ENCODE measurements at places on chromosomes 3 and 15. TPM values are rescaled to one million over a fixed set of nuclear protein-coding genes. Genes with fewer than 3 reads are reported as not detected.

- no peak for DNase-seq
Observed at GRCh38 chr3:52279596-52279995, 1.1 kb upstream of the WDR82 start.

DNA sequence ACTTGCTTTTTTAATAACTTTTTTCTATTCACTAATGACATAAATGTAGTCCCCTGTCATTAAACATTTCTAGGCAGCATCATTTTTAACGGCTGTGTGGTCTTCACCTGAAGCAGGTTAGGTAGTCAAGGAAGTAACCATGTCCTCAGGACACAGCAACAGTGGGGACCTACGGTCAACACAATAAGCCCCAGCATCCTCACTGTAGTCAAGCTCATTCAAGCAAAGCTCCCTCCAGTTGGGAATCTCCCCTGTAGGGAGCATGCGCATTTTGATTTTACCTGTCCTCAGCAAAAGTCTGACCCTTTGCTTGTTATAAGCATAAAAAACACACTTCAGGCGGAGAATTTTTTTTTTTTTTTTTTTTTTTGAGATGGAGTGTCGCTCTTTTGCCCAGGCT lies 151.4 kb downstream of the SHQ1 start:
- no peak for DNase-seq

- no peak for DNase-seq
Observed at GRCh38 chr3:124439603-124440002, 290.6 kb upstream of the UMPS start.

- DNase-seq, result no peak
Observed at GRCh38 chr3:19183584-19183983, 35.3 kb downstream of the KCNH8 start.

DNA sequence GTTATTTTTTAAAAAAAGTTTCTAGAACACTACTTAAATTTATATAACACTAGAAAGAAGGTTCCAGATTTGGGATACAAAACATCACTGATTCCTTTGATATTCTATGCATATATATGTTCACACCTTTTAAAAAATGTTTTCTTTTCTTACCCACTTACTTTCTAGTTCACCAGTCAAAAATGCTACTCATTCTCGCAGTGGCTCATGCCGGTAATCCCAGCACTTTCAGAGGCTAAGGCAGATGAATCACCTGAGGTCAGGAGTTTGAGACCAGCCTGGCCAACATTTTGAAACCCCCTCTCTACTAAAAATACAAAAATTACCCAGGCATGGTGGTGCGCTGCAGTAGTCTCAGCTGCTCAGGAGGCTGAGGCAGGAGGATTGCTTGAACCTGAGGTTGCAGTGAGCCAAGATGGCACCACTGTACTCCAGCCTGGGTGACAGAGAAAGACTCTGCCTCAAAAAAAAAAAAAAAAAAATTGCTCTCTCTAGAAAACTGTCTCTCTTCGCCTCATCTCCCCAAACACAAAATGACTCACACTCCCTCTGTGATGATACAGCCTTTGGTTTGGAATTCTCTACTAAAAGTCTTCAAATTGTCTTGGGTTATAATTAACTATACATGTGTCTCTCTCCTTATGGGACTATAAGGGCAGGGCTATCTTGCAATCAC lies 52.6 kb upstream of the TGFBR2 start:
- no peak for DNase-seq

DNA sequence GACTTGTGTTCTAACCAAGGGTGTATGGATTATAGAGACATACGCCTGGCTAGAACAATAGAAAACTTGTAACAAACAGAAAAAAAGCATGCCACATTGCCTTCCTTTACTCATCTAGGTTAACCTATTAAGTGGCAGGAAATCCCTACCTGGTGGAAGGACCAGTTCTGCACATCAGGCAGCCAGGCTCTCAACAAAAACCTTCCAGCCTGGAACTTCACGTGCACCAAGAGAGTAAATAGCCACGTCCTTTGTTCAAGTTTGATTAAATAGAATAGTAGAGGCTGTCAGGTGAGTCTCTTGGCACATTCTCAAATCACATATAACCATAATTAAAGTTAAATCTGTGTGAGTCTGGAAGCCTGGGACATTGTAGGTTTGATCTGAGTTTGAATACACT lies 85.0 kb upstream of the DPH6 start:
- DNase-seq, result no peak

- no peak for DNase-seq
Observed at GRCh38 chr3:168581771-168582225, 486.1 kb upstream of the GOLIM4 start.

GRCh38 chr3:46449755-46450552 lies 14.8 kb downstream of the LTF start:
- DNase-seq, result no peak

- DNase-seq, result no peak
Observed at GRCh38 chr3:64666171-64666588, 21.6 kb downstream of the ADAMTS9 start.

DNA sequence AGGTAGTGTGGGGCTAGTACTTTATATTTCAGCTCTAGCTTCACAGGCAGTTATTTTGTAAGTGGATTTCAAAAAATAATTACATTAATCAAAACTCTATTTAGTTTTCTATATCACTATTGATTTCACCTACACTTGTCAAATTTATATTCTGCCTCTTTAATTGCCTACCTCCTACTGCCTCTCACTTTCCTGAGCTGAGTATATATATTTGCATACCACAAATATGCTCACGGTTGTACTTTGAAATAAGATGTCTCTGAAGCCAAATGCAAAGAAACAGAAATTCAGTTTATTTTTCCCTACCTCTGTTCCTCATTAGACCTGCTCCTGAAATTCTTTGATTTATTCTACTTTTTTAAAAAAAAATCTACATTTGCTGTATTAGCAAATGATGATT lies 309.3 kb upstream of the TGFBR2 start:
- no peak for DNase-seq

GRCh38 chr15:31369727-31370126 lies 43.1 kb downstream of the KLF13 start:
- DNase-seq, result no peak

- no peak for DNase-seq
Observed at GRCh38 chr3:125035217-125035616, 20.6 kb downstream of the HEG1 start.

DNA sequence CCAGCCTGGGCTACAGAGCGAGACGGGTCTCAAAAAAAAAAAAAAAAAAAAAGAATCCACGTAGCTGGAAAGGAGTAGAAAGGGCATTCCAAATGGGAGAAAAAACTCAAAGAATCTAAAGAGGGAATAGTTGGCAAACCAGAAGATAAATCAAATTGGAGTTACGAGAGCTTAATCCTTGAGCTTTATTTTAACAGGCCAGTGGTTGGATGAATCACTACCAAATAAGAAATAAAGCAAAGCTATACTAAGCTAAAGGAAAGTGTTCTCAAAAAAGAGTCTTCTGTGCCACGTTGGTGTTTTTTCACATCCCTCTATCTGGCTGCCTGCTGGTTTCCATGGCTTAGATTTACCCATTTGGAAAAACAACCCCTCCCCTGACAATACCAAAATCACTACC lies 14.0 kb downstream of the VGLL4 start:
- DNase-seq, result no peak

DNA sequence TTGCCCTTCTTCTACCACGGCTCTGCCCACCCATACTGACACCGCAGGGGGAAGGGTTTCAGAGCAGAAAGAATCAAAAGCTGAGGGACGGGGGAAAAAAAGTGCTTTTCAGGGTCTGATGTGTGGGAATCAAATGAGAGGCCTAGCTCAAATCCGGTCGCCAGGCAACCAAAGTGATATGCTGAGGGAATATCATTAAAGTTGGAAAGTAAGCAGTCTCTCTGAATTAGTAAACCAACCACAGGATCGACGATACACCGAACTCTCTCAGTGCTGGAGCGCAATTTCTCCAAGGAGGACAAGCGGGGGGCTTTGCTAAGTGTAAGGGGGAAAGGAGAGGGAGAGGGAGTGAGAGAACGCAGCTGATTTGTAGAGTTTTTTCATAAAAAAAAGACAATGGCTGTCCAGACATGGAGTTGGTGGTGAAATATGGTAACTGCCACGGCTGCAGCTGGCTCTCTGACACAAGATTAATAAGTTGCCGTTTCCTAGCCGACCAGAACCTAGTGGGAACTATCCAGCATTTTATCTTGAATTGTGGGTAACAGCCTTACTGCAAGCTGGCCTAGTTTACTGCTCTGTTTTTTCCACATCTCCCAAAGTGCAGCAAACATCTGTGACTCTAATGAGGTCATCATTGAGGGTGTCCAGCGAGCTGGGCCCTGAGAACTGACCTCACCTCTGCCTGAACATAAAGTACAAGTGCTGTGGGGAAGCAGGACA lies 530.2 kb downstream of the SOX2 start:
- peak; percentile 74 for DNase-seq

DNA sequence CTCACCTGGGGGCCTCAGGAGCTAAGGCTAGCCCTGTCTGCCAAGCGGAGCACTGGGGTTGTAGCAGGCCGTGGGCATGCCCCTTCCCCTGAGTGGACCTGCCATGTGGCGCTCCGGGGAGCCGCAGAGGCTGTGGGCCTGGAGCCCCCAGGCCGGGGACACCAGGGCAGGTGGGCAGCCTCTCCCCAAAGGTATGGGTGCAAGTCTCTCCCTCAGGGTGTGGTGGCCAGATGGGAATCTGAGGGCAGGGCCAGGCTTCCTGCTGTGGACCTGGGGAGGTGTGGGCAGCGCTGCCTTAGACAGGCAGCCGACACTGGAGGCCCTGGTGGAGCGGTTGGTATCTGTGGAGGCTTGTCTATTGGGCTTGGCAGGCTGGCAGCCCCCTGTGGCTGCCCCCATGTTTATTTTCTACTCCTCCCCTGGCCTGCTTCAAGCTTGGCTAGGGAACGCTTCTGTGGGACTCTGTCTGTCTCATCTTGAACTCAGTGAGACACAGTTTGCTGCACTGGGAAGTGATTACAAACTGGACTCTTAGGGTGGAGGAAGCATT lies 5.9 kb downstream of the ACVR2B start:
- no peak for DNase-seq

- no peak for DNase-seq
Observed at GRCh38 chr3:139418144-139418543, 28.7 kb upstream of the COPB2 start.

DNA sequence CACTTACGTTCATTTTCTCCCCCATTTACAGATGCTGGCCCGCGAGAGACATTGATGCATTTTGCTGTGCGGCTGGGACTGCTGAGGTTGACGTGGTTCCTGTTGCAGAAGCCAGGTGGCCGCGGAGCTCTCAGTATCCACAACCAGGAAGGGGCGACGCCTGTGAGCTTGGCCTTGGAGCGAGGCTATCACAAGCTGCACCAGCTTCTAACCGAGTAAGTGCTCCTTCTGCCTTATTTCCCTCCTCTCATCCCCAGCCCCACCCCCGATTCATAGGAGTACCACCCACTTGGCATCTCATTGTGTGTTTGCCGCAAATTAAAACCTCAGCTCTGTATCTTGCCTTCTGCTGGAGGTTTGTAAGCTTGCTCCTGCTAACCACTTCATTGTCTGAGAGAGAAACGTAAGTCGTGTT lies 163.3 kb downstream of the AKAP13 start:
- DNase-seq, result no peak

DNA sequence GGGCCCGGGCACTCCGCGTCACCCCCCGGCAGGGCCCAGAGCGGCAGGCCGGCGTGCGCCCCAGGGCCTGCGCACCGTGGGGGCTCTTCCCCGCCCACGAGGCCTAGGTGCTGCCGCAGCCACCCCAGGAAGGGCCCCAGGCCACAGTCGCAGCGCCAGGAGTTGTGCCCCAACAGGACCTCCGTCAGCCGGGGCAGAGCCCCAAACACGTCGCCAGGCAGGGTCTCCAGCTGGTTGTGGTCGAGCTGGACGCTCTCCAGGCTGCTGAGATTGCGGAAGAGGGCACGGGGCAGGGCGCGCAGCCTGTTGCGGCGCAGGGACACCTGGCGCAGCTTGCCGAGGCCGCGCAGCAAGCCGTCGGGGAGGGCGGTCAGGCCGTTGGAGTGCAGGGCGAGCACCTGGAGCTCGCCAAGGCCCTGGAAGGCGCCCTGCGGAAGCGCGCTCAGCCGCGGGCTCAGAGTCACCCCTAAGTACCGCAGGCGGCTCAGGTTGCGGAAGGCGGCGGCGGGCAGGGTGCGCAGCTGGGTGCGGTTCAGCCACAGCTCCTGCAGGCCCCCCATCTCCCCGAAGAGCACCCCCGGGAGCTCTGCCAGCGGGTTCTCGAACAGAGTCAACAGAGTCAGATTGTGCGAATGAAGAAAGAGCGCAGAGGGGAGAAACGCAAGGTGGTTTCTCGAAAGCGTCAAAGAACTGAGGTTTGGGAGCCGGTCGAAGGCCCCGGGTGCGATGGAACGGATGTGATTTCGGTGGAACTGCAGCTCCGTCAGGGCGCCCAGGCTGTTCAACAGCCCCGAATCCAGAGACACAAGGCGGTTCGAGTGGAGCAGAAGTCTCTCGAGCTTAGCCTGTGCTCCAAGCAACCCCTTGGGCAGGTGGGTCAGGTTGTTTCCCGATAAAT lies 2.0 kb downstream of the GP5 start:
- DNase-seq, result no peak

DNA sequence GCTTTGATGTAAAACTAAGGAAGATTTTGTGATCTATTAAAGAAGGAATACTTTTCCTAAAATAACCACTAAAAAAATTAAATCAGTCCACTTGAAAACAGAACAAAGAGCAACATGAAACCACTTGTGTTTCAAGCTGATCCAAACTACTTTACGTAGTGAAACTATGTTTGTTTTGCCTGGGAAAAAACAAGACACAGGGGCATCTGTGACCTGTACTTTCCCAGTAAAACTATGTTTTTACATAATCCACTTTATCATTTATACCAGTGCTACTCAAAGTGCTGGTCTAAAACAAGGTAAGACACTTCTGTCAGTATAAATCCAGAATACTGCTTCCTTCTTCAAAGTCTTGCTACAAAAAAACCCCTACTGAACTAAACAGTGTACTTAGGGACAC lies 56.7 kb downstream of the SPG11 start:
- no peak for DNase-seq

DNA sequence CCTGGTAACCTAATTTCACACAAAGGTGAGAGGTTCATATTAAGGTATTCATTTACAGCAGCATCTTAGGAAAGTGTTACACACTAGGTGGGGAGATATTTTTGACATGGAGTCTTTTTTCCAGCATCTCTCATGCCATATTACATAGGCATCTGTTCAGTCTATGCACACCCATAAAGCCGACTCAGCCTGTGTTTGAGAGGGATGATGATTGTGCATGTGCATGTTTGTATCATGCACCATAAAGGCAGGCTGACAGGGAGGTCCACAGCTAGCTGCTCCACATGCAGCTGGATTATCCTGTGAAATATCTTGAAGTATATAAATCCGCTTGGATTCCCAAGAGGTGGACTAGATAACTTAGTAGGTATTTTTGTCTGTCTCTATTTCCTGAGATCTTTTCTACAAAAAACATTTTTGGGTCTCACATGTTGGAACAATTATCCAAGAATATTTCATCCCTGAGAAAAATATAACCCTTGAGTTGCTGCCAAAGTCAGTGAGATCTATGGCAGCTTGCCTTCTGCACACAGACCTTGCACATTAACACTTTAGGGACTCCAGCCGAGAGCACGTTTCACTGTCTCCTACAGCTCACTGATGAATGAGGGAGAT lies 288.4 kb upstream of the DPH6 start:
- peak; percentile 51 for DNase-seq

- no peak for DNase-seq
Observed at GRCh38 chr3:156160647-156161046, 40.3 kb downstream of the KCNAB1 start.

Gene CELF6
- 0.86 TPM for polyA plus RNA-seq

Gene ALDH1A2
- polyA plus RNA-seq, result 15.4 TPM

Gene RBPMS2
- 4.6 TPM for polyA plus RNA-seq

Gene GP9
- polyA plus RNA-seq, result 0.37 TPM

Gene PRR23E
- not detected for polyA plus RNA-seq

Gene CPA3
- 2.0 TPM for polyA plus RNA-seq

Gene P2RY14
- polyA plus RNA-seq, result 1.1 TPM

Gene SNX1
- 65.7 TPM for polyA plus RNA-seq

Gene SERPINI2
- 0.55 TPM for polyA plus RNA-seq

Gene FBLN2
- not detected for polyA plus RNA-seq

Gene SLC7A14
- polyA plus RNA-seq, result 0.19 TPM

Gene SPTBN5
- polyA plus RNA-seq, result not detected

Measured in muscle of arm (tissue), 14 donors.